Left forelimb (tissue), 1 donor: ENCODE measurements at places on chromosomes 1 and 21.
A peak's percentile ranks its signal among the peaks of the same experiment; 100 is the strongest.

- DNase-seq, result peak; percentile 86
These were observed at the start of gene CCDC24 for GRCh38 chr1:43991476-43992231. TSS of gene CCDC24 (plus strand) at chr1:43991599. CDS start at chr1:43991879, 280 bp downstream.

DNA sequence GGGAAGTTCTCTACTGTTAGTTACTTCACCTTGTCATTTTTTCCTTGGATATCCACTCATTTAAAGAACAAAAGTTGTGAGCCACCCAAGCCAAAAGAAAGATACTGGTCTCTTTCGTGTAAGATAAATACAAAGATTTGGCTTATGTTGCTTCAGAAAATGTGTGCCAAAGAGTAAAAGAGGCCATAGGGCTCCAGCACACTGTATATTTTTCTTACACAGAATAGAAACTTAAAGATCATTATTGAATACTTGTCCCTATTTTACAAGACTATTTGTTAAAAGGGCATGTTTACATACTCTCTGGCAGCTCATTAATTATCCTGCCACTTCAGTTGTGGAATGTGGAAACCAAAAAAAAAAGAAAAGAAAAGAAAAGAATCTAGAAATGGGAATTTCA lies 284.2 kb upstream of the LRRC7 start:
- DNase-seq, result no peak

- no peak for DNase-seq
These were observed 146.7 kb downstream of the KAZN start for GRCh38 chr1:14745001-14745720.

GRCh38 chr1:204560590-204561150 lies 44.5 kb downstream of the MDM4 start:
- DNase-seq, result no peak

DNA sequence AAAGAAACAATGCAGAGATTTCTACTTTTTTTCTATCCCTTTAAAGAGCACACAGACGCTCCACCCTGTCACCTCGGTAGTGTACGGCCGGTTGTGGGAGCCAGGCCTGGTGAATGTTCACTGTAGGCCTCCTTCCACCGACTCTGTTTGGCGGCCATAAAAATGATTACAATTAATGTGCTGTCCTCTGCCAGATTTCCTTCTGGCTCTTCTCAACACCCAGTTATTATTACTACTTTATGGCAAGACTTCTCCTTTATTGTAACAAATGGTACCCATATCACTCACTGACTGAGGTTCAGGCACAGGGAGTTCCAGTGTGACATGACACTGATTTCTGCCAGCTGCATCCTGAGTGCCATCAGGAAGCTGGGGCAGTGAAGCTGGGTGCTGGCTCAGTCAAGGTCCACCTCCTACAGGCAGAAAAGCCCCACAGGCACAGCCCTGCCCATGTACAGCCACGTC lies 37.4 kb downstream of the GPR161 start:
- DNase-seq, result no peak

GRCh38 chr1:192903142-192903541 lies 94.3 kb downstream of the RGS2 start:
- DNase-seq, result no peak

GRCh38 chr1:227987181-227987580 lies 19.6 kb upstream of the WNT3A start:
- no peak for DNase-seq

DNA sequence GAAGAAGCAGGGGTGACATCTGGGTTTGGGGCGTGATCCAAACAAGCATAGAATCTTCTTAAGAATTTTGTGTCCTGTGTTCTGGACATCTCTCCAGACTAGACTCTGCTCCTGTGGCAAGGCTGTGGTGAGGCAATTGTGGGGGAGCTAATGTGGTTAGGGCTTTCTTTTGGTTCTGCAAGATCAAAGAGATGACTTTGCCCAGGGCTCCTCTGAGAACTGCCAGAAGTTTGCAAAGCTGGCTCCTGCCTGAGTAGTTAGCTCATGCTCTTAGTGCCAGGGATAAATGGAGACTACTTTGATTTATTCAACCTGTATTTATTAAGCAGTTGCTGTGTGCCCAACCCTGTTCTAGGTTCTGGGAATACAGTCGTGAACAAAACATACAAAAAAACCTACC lies 34.0 kb upstream of the CRNN start:
- DNase-seq, result no peak
